NCI-H345 (cell line): ENCODE measurements at places on chromosomes 3 and 15.
A peak's percentile ranks its signal among the peaks of the same experiment; 100 is the strongest.

- DNase-seq, result no peak
Observed at GRCh38 chr3:190017521-190018288, 103.0 kb downstream of the P3H2 start.

DNA sequence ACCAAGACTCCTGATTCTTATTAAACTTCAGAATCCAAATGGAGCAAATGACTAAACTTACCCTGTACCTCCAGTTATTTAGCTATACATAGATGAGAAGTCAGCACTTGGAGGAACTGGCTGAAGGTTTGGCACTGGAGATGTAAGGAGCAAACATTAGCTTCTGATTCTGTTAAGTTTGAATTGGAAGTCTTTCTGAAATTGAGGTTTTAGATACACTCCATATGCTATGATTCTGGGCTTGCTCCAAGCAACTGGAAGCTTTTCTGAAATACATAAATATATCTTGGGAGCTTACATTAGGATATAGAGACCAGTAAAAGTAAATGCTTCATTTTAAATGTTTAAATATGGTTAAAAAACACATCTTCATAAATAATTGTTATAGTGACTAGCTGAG is 333.7 kb downstream of the EPHA3 start:
- DNase-seq, result no peak

GRCh38 chr3:149284034-149284433 is 49.4 kb downstream of the TM4SF18 start:
- DNase-seq, result no peak

DNA sequence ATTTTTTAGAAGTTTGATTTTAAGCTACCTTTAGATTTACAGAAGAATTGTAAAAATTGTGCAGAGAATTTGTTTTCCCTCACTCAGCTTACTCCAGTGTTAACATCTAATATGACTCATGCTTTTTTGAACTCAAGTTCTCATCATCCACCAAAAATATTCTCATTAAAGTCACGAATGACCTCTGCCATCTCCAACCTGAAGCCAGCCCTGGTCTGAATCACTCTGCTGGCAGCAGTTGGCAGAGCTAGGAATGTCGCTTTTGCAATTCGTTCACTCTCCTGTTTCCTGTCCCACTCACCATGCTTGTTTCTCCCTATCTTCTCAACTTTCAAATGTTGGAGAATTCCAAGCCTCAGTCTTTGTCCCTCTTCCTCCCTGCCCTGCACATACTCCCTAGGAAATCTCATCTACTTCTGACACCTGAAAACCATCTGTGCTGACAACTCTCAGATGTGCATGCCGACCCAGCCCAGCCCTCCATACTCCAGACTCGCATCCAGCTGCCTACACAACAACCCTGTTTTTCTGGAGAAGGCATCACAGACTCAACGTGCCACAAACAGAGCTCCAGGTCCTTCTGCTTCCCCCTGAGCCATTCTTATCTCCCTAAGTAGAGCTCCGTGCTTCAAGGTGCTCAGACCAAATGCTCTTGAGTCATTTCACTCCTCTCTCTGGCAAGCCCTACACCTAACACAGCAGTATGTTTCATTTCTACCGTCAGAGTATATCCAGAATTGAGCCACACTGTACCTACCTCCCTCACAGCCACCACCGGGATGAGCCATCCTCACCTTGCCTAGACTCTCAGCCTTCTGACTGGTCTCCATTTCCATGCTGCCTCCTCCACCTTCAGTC is 24.9 kb downstream of the PRR23E start:
- DNase-seq, result no peak

GRCh38 chr3:151156618-151157216 is 46.3 kb downstream of the GPR171 start:
- peak; percentile 8 for DNase-seq

DNA sequence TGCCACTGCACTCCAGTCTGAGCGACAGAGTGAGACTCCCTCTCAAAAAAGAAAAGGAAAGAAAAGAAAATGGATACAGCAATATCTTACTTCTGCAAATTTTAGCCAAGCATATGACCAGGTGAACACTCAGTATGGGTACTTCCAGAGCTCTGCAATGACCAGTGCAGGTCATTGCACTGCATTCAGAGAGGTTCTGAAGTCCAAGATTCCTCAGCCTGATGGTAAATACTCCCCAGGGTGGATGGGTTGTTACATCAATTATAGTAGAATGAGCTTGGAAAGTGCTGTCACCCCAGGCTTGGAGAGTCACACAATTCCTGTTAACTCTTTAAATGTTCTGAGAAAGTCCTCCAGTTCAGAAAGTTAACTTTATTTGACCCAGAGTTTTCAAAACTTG is 103.7 kb downstream of the RPLP1 start:
- DNase-seq, result no peak

GRCh38 chr15:74319596-74320351 is 47.7 kb downstream of the CYP11A1 start:
- DNase-seq, result no peak

DNA sequence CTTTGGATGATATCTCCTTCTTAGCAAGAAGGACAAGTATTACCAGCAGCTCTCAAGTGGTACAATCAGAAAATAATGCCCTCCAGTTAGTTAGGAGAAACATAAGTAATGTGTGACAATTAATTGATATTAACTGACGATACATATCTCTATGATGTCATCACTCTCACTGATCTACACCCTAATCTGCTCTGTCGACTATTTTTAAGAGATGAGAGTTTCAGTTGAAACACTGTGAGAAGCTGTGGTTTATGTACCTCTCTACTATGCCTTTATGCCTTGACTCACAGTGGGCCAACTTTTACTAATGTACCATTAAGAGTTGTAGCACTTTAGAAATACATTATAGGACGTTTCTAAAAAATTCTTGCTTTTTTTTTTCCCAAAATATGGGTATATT is 8.6 kb downstream of the CEP152 start:
- DNase-seq, result no peak

GRCh38 chr3:176147251-176147650 is 1050.0 kb downstream of the TBL1XR1 start:
- peak; percentile 93 for DNase-seq

DNA sequence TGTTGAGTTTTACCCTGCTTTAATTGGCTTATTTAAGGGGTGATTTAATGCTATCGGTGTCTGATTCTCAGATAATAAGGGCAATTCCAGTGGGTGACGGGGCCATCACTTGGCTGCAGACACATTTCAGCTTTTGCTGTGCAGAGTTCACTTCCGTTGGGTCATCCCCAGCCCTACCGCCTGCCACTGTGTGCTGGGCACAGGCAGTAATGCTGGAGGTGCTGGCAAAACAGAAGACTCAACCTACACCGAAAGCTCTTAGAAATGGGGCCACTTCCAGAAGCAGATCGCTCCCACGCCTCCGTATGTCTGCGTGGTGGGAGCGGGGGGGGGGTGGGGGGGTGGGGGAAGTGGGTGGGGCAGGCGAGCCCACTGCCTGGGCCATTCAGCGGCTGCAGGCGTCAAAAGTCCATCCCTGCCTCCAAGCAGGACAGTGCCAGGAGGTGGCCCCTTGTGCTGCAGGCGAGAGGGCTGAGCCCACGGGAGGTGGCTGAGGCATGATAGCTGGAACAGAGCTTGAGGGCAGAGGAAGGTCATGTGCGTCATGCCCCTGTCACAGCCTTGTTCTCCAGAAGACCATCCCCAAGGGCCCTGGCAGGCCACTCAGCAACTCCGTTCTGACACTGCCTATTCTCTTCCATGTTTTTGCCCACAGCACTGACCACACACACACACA is 128.3 kb downstream of the ATP10A start:
- no peak for DNase-seq

DNA sequence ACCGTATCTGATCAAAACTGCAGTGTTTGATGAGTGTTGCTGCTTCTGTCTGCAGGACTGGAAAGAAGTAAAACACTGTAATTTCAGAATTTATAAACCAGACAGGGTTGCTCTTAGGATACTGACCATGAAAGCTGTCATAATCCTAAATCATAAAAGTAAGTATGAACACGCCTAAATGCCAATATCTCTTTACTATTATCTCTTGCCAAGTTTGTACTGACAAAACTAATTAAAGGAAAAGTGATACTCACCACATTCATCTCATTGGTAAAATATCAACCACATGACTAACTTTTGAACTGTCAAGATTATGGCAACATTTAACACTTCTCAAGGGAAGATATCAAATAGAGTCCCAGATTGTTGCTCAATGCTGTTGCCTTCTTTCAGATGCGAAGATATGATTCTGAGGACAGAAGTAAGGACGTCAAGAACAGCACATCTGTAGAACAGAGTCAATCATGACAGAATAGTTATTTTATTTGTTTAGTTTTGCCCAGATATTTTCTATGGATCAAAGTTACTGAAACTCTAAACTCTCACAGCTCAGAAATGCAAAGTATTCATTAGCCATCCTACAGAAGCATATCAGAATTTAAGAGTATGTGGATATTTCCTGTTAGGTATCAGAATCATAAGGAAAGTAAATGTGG is 61.4 kb upstream of the COL8A1 start:
- no peak for DNase-seq

DNA sequence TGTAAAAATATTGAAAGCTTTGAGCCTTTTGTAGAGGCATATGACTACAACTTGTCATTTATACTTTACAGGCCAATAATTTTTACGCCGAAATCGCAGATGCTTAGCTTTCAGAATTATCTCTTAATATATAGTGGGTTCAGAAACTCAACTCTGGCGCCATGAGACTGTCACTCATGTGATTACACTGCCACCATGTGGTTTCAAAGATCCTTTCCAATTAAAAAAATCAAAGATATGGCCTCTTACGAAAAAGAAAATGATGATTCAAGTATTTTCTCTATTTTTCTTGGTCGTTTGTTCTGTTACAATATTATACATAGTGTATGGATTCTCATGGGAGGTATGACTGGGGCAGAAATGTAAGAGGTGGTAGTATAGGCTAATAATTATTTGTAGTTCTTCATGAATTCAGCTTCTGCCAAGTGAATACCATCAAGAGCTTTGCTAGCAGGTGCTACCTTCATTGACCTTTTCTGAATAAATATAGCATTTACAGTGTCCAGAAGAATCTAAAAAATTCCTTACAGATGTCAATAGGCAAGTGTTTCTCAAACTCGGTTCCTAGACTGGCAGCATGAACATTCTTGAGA is 751.7 kb upstream of the GOLIM4 start:
- peak; percentile 7 for DNase-seq

- DNase-seq, result no peak
Observed at GRCh38 chr15:57118013-57118799, 199.8 kb downstream of the TCF12 start.

DNA sequence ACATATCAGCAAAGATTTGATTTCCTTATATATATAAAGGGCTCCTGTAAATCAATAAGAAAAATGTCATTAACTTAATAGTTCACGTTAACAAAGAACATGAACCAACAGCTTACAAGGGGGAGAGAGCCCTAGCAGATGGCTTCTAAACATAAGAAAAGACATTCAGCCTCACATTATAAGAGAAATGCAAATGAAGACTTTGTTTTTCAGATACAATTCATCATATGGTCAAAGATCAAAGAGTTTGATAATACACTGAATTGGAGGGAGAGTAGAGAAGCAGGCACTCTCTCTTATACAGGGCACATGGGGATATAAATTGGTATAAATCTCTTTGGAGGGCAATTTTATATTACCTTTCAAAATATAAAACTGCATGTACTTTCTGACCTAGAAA is 21.1 kb downstream of the RBP2 start:
- no peak for DNase-seq

GRCh38 chr3:173983343-173983742 is 585.8 kb downstream of the NLGN1 start:
- DNase-seq, result no peak

- DNase-seq, result no peak
Observed at GRCh38 chr3:156377266-156377665, 177.7 kb downstream of the SSR3 start.

GRCh38 chr15:69608661-69609060 is 156.0 kb downstream of the RPLP1 start:
- no peak for DNase-seq

DNA sequence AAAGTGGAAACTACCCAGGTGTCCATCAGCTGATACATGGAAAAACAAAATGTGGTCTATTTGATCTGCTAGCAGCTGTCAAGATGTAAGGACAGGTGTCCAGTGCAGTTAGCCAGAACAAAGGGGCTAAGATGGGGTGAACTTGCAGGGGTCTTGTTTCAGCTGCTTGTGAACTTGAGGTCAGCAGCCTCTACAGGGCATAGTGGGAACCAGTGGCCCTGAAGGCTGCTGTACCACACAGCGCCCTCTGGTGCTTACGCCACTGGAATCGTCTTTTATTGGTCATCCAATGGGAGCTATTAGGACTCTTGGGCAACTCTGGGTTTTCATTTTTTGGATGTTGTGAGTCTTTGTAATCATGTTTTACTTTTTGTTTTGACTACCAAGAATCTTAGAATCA is 62.2 kb upstream of the CTSH start:
- no peak for DNase-seq

- peak; percentile 52 for DNase-seq
Observed at GRCh38 chr3:163056874-163057497, 1560.4 kb downstream of the OTOL1 start.

DNA sequence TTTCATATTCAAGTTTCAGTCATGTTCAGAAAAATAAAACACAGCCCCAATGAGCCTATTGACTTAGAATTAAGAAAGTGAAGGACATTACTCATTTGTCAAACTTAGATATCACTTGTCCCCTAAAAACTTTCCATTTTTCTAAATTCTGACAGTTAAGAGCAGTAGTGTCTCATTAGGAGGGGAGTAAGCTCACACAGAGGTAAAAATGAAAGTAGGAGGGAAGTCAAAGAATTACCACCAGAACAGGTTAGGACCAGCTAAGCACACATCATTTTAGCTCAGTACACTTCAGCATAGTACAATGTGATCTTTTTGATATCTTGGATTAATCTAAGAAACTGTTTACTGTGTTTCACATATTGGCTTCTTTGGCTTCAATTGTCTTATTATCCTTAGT is 64.3 kb downstream of the OSTN start:
- DNase-seq, result no peak

GRCh38 chr3:172606021-172606420 is 82.8 kb upstream of the TNFSF10 start:
- no peak for DNase-seq

GRCh38 chr15:48806151-48806550 is 4.7 kb downstream of the CEP152 start:
- peak; percentile 4 for DNase-seq

GRCh38 chr3:193832833-193833413 is 239.9 kb downstream of the OPA1 start:
- no peak for DNase-seq

- DNase-seq, result no peak
Observed at GRCh38 chr3:42129014-42129953, 38.1 kb downstream of the TRAK1 start.

GRCh38 chr3:65578861-65579260 is 459.9 kb downstream of the MAGI1 start:
- DNase-seq, result no peak
